ENCODE measurements at places on chromosomes 12 and 14.

GRCh38 chr12:55663391-55663790 is 26.7 kb downstream of the OR10P1 start:
- DNase-seq: no peak

DNA sequence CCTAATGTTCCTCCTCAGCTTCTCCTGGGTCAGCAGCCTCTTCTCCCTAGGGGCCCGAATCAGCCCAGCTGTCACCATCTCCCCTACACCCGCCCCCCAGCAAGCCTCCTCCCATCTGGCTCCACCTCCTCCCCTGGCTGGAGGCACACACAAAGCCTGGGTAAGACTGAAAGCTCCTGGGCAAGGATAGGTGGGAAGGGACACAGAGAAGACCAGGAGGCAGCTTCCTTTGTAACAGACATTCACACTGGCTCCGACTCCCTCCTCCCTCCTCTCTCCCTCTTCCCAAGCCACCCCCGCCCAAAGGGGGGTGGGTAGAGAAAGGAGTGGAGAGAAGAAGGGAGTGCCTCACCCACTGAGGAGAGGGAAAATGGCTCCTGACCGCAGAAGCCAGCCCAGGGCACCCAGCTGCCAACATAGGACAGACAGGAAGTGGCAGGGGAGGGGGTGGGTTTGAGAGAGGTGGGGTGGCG is 4.0 kb downstream of the CHD4 start:
- peak; percentile 29 for DNase-seq

GRCh38 chr12:132356691-132357622 is 27.6 kb upstream of the GALNT9 start:
- DNase-seq: no peak

DNA sequence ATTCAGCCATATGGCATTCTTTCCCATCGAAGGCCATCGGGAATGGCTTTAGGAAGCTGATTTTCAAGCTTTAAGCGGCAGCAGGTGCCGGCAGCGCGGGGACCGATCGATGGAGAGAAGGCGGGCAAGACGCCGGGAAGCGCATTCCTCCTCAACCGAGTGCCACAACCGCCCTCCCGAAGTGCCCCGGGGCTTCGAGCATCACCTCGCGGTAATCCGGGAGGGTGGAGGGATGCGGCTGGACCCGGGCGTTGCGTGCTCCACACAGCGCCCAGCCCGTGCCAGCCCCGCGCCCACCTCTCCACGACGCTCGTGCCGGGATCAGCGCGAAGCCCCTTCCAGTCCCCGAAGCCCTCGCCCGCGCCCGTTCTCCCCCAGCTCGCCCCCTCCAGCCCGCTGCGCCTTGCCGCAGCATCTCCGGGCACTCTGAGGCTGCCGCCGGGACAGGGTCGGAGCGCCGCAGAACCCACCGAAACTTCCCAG is 3.2 kb downstream of the USP44 start:
- no peak for DNase-seq

DNA sequence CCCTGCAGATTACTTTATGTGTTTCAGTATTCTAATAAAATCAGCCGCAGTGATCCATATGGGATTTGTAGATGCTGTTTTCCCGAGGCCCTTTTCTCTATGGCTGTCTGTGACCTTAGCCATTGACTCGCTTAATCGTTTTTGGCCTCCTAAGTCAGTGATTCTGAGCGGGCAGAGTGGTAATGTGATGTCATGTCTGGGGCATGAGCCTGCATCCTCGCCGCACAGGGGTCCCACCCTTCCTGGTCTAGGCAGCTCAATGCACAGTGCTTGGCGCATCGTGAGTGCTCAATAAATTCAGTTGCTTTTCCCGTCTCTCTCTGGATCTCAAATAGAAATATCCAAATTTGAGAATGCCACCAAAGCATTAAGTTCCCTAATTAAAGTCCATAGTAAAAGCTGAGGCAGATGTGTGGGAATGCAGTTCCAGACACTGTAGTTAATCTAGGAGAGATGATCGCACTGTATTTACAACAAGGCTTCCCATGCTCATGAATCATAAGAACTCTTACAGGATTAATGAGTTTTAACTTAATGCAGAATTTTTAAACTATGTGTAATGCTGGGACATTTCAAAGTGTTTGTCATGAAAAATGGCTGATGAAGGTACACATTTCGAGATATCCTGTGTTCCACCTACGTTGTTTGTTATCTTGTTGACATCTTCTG is 29.3 kb downstream of the HMGA2 start:
- DNase-seq: no peak

DNA sequence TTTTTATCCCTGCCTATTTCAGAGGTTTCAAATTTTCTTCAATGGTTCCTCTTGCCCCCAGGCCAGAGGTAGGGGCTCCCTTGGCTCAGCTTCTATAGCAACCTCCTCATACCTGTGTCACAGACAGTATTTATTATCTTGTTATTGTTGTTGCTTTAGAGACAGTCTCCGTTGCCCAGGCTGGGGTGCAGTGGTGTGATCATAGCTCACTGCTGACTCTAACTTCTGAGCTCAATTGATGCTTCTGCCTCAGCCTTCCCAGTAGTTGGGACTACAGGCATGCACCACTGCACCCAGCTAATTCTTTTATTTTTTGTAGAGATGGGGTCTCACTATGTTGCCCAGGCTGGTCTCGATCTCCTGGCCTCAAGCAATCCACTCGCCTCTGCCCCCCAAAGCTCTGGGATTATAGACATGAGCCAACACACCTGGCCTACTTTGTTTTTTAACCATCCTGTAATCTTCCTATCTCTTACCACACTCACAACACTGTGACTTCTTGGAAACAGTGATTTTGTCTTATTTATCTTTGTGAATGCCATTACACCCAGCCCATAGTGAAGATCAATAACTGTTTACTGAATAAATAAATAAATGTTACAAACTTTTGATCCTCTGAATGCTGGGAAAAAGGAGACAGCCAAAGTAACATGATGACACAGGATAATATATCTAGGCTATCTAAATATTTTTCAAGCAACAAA is 95.9 kb downstream of the PHLDA1 start:
- no peak for DNase-seq

DNA sequence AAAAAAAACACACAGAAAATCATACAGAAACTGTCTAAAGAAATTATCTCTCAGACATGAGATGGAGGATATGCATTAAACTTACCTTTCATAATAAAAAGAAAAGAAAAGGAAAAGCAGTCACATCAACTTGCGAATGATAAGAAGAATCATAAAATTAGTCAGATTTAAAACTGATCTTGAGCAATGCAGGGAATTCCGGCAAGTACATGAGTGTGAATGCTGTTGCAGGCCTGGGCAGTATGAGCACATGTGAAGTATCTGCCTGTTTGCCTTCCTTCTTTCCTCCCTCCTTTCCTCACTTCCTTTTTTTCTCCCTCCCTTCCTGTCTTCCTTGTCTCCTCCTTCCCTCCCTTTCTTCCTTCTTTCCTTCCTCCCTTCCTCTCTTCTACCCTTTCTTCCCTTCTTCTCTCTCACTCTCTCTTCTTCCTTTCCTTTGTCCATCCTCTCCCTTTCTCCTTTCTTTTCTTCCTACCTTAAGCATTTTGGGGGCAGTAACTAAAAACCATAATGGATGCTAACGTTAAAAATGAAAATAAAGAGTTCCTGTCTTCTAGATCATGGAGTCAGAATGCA is 38.5 kb upstream of the SLC6A15 start:
- no peak for DNase-seq

DNA sequence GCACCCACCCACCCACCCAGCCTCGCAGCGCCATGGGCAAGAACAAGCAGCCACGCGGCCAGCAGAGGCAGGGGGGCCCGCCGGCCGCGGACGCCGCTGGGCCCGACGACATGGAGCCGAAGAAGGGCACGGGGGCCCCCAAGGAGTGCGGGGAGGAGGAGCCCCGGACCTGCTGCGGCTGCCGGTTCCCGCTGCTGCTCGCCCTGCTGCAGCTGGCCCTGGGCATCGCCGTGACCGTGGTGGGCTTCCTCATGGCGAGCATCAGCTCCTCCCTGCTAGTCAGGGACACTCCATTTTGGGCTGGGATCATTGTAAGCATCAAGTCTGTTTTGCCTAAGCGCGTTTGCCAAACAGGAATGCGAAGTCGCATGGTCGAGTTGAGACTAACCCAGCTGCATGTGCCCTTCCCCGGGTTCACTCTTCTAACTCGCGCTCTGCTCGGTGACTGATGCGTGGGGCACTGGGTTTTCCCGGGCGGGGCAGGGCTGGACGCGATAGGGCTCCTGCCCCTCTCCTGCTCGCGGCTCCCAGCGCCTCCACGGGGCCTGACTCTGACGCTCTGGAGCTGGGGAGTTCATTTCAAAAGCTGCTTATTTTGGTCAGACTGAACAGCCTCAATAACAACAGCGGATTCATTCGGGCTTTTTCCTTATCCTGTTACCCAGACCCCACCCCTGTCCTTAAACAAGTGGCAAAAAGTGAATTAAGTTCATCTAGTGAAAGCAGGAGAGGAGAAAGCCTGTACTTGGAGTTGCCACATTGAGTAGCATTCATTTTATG is 458 bp downstream of the SSPN start:
- no peak for DNase-seq

- DNase-seq: no peak
Observed at GRCh38 chr12:75842090-75842489, 189.5 kb downstream of the PHLDA1 start.
